ENCODE measurements at places on chromosomes 2 and 18. TPM values are rescaled to one million over a fixed set of nuclear protein-coding genes. Genes with fewer than 3 reads are reported as not detected.

Gene PKDCC
- total RNA-seq, result 65.0 TPM

DNA sequence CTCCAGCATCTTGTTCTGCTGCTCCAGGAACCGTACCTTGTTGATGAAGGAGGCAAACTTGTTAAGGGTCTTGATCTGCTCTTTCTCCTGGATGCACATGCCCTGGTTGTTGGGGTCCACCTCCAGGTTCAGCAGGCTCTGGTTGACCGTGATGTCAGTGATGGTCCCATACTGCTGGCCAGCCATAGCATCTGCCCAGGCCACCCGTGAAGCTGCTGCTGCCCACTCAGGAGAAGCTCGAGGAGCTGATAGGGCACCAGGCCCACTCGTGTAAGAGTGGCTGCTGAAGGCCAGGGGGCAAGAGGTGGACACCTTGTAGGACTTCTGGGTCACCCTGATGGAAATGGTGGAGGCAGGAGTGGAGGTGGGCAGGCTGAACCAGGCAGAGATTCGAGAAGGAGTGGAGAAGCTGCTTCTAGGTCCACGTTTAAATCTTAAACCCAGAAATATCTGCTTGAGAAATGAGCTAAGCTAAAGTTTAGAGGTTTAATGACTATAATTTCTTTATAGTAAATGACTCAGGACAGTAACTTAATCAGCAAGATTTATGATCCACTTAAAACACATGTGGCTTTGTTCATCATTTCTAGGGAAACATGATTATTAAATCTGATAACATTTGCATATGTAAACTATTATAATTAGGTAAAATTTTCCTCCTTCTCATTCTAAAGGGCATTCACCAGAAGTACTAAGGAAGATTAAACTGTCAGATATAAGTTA lies 358.7 kb upstream of the SETBP1 start:
- DNase-seq, result no peak

Gene CD8B2
- total RNA-seq, result not detected

Gene KIF1A
- total RNA-seq, result not detected

Gene DPYSL5
- not detected for total RNA-seq

DNA sequence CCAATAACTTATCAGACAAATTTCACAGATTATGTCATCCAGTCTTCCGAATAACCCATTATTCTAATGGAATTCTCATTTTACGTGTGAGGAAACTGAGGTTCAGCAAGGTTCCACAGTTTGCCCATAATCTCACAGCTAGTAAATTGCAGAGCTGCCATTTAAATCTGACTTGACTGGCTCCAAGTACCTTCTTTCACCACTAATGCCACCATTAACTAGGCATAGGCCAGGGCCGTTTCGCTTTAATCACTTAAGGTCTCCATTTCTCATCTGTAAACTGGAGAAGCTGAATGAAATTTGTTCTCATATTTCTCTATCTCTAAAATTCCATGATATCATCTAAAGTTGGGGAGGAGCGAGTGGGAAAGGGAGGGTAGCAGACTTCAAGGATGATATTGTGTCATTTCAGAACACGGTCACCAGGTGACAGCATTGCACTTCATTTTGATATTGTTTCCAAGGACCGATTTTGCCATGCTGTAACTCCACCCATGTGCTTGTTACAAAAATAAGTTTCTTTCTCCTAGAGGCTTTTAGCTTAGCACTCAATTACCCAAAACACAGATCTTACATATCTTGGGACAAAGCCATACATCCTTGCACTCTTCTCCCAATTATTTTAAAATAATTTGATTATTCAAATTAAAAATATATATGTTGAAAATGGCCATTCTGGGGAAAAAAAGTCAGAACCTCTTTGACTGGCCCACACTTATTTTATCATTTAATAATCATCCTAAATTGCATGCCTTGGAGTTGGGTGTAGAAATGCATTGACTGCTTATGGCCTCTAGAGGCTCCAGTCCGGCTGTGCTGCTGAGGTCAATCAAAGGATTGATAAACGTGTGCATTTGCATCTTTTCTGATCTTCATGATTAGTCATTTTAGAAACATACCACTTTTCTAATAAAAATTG lies 123.8 kb downstream of the AKAIN1 start:
- DNase-seq, result no peak
